ENCODE measurements at places on chromosomes 3 and 15.
A peak's percentile ranks its signal among the peaks of the same experiment; 100 is the strongest.

DNA sequence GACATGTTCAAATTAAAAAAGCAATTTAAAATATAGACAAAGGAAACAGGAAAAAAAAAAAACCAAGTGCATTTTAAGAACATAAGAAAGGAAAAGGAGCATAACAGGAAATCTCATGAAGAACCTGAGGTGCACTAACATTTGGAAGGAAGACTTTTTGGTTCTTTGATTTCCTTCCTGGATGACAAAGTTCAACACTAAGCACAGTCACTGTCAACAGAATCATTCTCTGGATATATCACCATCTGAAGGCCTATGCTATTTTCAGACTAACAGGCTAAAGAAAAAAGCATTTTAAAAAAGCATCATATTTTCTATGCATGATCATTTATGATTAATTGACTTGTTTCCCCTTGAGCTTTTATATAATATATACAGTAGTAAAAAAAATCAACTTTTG lies 349.6 kb downstream of the PLCL2 start:
- DNase-seq, result no peak

DNA sequence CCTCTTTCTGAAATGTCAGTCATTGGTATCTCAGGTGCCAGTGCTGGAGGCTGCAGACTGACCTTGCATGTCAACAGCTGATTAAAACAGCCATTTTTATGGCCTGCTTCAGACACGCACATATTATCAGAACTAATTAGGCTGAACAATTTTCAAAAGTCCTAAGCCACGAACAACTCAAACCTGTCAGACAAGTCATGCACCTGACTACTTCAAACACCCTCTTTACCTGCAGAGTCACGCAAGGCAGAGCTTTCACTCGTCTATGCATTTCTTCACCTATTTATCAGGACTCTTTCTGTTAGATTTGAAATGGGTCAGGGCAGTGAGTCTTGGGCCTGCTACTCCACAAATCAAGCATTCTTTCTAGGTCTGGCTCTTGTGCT lies 26.7 kb downstream of the CLK3 start:
- no peak for DNase-seq

DNA sequence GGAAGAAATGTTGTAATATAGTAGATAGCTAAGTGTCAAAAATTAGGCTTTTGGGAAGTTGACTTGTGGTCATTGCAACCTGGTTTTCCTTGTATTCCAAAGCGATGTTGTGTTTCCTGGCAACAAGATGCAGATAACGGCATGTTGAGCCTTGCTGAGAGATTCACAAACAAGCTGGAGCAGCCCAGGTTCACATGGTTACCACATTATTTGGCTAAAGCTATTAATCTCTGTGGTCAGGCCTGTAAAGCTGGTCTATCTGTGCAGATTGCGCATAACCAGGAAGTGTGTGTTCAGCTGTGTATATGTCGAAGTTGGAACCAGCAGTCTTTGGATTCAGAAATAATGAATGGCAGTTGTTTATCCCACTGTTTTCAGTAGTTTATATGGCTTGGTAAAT lies 6.6 kb downstream of the TIPARP start:
- no peak for DNase-seq

GRCh38 chr3:13251166-13251903 lies 168.8 kb downstream of the NUP210 start:
- no peak for DNase-seq

DNA sequence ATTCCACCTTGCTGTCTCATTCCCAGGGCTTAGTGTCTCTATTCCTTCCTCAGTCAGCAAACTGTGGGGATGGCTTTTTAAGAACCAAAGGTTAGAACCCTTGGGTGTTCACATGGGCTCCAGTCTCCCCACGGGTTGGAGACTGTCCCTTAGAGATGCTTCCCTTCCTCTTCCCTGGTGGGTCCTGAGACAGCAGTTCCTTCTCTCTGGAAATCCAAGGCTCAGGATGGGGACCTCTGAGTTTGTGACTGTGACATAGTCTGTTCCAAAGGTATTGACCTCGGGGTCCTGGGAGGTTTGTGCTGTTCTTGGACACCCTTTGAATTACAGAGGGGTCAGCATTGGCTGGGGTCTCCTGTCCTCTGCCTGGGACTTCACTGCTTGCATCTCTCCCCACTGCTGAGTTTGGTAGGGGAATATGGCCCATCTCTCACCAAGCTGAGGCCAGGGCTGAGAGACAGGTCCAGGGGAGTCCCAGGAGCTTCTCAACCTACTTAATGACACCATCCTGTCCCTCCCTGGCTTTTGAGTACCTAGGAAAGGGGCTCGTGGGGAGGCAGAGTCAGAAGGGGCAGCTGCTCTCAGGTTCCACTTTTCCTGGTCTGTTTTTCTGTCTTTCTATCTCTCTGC lies 1.5 kb downstream of the GRM2 start:
- no peak for DNase-seq

DNA sequence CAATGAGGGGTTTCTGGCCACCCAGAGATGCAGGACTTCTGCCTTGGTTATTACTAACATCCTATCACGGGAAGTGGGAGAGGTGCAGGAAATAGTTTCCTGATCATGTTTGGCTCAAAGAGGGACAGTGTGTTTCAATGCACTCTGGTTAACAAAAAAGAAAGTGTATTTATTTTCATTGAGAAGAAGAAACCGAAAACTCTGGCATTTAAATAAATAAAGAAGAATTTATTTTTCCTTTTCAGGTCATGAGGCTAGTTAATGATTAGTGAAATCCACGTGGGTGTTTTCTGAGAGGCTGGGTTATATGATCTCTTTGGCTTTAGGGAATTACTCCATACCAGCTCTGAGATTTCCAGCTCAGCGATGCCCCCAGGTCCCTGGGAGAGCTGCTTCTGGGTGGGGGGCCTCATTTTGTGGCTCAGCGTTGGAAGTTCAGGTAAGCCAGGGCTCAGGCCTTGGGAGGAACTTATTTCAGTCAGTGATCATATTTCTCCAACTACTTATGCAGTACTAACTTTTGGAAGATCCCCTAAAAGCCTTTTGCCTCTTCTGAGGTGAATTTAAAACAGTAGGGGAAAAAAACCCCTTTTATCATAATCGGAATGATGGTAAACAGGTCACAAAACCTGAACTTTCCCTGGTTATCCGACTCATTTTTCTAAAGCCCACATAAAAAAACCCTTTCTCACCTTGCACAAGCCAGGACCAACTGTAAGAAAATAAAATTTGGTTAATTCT lies at the start of gene PLA1A:
PLA1A (plus strand) TSS at position 338 of the 741 bp plus-strand sequence; CDS start at position 367, 29 bp downstream.
- DNase-seq, result no peak

DNA sequence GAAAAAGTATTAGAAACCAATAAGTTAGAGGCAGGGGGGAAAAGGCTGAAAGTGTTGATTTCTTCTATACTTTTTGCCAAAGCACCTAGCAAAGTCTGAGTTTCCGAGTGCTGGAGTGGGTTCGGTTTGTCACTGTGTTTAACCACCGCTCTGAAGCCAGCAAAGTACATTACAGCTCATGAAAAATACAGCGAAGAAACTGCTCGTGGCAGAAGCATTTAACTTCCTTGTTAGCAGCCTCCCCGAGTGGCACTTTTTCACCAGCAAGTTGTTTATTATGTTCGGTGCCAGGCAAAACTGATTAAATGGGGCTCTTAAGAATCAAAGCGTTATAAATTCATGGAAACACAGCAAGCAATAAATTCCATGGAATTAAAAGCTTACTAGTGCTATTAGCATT lies 313.6 kb downstream of the FOXP1 start:
- DNase-seq, result no peak

DNA sequence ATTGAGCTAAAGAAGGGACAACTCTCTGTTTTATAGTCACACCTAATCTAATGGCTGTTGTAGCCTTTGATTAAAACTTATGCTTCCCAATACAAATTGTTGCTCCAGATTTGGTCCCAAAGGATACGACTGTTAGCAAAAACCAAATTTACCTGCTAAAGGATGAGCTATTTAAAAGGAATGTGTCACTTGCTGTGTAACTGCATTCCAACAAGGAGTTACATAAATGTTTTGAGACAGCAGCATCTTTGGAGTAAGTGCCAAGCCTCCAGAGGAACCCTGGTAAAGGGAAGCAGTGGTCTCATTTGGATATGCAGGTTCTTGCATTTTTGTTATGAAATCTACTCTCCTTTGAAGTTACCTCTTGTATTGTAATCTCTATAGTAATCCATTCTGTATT lies 233.3 kb downstream of the THSD4 start:
- no peak for DNase-seq

DNA sequence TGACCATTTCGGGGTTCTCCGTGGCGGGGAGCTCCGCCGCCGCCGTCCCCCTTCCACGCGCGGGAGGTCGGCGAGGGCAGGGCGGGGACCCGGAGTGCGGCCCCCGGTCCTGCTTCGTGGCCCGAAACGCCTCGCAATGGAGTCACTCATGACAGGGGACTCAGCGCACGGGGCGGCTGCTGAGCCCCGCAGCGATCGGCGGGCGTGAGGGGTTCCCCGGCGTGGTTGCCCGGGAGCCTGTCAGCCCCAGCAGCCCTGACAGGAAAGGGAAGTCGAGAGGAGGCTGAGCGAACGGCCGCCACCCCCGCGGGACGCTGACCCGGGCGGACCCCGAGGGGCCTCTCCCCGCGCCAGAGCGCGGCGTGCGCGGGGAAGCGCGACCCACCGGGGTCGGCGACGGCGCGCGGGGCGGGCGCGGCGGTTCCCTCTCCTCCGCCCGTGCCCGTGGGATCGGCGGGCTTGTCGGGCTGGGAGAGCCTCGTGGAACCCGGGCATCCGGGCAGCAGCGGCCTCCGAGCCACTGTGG lies 564 bp upstream of the PIGZ start:
- peak; percentile 39 for DNase-seq

DNA sequence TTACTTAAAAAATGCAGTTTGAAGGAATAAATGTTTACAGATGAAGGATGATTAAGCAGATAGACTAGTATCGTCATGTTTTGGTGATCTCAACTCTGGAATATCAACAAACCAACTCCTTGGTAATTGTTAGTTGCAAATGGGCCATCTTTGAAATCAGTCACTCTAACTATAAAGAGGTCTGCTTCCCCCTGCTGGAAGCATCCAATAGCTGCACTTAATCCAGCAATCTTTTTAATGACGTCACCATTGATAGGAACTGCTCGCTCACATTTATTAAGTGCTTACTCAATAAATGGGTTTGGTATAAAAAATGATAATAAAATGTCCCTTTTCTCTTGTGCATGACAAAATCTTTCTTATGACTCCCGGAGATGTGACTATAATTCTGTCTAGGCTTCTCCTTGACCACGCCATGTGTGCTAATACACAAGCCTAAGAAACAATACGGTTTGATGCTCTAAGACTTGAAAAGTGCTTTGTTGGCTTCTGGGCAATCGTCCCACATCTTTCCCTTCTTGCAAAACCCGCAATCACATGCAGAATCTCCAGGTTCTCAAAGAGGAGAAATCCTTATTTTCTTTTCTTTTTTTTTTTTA lies 227.6 kb upstream of the POU1F1 start:
- peak; percentile 54 for DNase-seq

- DNase-seq, result peak; percentile 84
Observed at GRCh38 chr15:70775160-70775559, 11.8 kb upstream of the UACA start.

GRCh38 chr15:22955544-22956119 lies 24.5 kb downstream of the CYFIP1 start:
- no peak for DNase-seq

GRCh38 chr3:138947495-138948121 lies 591 bp downstream of the FOXL2NB start:
- no peak for DNase-seq

GRCh38 chr3:133371676-133372075 lies 28.2 kb upstream of the BFSP2 start:
- no peak for DNase-seq

Data from HTR-8/SVneo (cell line).